ENCODE measurements at places on chromosomes 5 and 9.

GRCh38 chr5:177547736-177548135 lies 6.6 kb downstream of the FAM193B start:
- DNase-seq = no peak

DNA sequence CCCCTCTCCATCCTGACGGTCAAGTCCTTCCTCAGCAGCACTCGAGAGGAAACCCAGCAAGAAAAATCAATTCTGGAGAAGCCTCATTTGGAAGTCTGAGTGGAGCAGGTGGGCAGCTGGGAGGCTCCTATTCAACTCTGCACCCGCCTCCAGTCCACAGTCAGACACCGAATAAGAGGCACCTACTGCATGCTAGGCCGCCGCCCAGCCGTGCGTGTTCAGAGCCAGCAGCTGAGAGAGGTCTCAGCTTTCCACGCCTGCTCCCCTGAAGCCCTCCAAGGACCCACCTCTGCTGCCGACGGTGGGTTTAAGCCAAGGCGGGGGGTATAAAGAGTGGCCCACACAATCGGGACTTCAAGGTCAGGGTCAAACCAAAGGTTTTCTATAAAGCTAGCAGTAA lies 41.9 kb downstream of the VAV2 start:
- DNase-seq = no peak

DNA sequence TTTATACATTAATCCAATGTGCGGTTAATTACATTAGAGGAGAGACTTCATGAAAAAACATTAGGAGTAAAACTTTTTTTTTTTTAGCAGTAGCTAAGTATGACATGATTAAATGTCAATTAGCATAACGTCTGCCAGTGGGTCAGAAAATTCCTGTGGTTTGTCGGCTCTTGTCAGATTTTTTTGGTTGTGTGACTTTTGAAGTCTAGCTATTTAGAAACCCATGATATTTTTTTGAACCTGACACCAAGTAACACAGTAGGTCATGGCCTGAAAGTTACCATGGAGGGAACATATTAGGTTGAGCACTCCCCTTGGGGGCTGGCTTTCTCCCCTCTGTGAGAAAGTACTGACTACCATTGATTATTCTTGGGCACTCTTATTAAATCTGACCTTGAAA lies 84.8 kb upstream of the ALDH1A1 start:
- no peak for DNase-seq

GRCh38 chr9:134198791-134199190 lies 34.4 kb upstream of the RNU6ATAC start:
- DNase-seq = no peak

GRCh38 chr9:113608082-113608685 lies 144.7 kb downstream of the RGS3 start:
- no peak for DNase-seq

DNA sequence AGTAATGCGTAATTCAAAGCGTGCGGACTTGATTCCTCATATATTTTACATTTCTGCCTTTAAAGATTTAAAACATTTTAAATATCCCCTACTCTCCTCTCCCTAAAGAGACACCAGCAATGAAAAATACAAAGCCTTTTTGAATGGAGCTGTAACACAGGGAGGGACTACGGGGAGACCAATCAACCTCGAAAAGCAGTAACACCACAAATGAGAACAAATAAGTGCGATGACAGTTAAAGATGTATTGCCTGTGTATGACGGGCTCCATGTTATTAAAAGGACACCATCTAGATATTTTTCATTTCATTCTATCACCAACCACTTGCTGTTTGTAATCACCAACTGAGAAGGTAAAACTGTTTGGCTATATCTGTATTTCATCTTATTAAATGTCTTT lies 230.3 kb upstream of the TBCA start:
- no peak for DNase-seq

GRCh38 chr9:89514956-89515355 lies 17.0 kb upstream of the SEMA4D start:
- DNase-seq = no peak

- DNase-seq = no peak
Observed at GRCh38 chr5:94425396-94425795, 193.0 kb downstream of the KIAA0825 start.

- peak; percentile 54 for DNase-seq
Observed at GRCh38 chr5:169873642-169874041, 106.7 kb downstream of the INSYN2B start.

DNA sequence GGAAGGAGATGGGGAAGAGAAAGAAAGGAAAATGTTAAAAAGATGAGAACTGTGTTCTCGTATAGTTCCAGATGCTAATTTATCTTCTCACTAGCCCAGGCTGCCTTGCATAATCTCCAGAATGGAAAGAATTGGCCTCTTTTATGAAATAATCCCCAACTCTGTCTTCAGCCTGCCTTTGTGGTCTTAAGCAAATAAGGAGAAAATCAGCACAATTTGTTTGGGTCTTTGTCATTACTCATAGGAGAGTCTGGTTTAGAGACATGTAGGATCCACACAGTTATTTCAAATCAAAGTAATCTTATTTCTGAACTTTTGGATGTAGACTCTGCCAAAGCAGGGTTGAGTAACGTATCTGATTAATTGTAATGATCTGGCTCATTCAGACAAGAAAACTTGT lies 50.7 kb upstream of the CAMK4 start:
- no peak for DNase-seq

DNA sequence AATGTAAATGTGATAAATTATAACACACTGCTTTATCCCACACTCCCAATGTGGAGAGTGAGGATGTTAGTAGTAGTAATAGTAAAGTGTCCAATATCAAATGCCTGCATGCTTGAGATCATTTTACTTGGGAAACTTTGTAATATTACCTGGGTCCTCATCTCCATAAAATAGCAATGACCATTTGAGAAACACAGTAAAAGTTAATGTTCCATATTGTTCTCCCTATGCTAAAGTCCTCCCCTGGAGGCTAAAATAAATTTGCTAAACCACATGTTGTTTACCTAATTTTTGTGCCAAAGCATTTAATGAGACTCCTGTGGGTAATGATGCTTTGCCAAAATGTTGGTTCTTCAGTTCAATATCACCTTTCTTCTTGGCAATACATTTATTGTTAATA lies 291.2 kb downstream of the CDH10 start:
- no peak for DNase-seq

GRCh38 chr5:96242571-96242970 lies 190.5 kb downstream of the PCSK1 start:
- no peak for DNase-seq

- no peak for DNase-seq
Observed at GRCh38 chr5:68489556-68489955, 274.0 kb downstream of the PIK3R1 start.
